Osteocyte (in vitro differentiated cells): ENCODE measurements at places on chromosomes 1 and 21.

GRCh38 chr1:14345946-14346550 is 252.4 kb upstream of the KAZN start:
- H3K27ac ChIP-seq = no peak overlapping the region
- H3K4me1 ChIP-seq = no peaks in the 10 kb centered on the region

DNA sequence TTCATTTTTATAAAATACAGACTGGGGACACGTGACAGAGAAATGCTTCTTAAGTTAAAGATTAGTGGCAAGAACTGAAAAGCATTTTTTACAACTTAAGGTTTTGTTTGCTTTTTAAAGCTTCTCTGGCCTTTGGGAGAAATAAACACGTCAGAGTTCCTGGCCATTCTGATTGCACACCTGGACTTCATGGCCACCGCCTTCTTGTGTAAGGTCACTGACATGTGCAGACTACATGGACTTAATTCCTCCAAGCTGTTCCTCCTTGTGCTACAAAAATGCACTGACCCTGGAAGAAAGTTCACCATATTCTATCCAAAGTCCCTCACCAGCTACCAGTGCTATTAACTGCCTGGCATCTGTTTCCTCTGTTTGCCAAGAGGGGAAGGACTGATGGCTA is 56.1 kb downstream of the GADD45A start:
- peaks cover 34% of the 10 kb centered on the region for H3K4me1 ChIP-seq
- H3K27ac ChIP-seq = no peak overlapping the region
- no peaks in the 10 kb centered on the region for H3K27me3 ChIP-seq
- H3K36me3 ChIP-seq = peaks cover 3% of the 10 kb centered on the region
- H3K4me3 ChIP-seq = no peak overlapping the region

DNA sequence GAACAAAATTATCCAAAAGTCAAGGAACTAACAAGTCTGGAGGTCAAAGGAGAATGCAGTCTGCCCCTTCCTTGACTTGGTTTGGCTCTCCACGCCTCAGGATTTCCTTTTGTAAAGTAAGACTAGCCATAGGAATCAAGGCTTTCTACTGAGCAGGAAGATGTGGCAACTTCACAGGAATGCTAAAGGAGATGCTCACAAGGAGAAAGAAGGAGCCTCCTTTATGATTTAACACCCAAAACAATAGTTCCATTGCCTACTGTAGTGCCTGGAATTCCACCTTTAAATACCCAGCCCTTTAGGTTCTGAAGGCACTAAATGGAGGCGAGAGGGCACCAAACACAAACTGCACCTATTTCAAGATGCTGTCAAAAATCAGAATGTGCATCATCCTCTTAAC is 176.3 kb upstream of the NFIA start:
- H3K27me3 ChIP-seq = no peaks in the 10 kb centered on the region
- peaks cover 26% of the 10 kb centered on the region for H3K4me1 ChIP-seq
- no peak for DNase-seq
- no peaks in the 10 kb centered on the region for H3K36me3 ChIP-seq
- H3K4me3 ChIP-seq = no peak overlapping the region

- H3K27me3 ChIP-seq = peaks cover 2% of the 10 kb centered on the region
- no peak overlapping the region for H3K27ac ChIP-seq
- DNase-seq = no peak
- H3K4me3 ChIP-seq = no peak overlapping the region
Observed at GRCh38 chr1:223401873-223402789, 8.9 kb downstream of the CCDC185 start.

DNA sequence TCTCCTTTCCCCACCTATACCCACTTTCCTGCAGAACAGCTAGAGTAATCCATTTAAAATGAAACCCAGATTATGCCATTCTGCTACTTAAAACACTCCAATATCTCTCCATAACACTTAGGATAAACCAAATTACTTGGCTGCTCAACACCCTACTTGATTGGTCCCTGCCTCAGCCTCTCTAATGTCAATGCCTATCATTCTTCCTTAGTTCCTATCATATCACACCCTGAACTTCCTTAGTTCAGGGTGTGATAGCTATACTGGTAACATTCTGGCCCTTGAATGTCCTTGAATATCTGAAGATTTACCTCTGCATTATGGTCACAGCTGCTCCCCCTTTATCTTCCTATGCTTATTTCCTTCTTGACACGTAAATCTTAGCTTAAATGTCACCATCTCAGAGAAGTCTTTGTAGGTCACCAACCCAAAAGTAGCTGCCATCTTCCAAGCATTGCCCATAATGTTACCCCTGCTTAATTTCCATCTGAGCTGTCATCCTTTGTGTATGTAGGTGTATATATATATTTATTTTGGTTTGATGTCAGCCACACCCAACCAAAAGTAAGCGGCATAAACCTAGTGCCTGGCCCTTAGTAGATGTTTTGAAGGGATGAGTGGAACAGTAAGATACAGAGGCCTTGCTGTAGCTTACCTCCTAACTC is 379.8 kb downstream of the PTPRC start:
- H3K4me1 ChIP-seq = peaks cover 5% of the 10 kb centered on the region
- H3K27me3 ChIP-seq = no peaks in the 10 kb centered on the region
- no peak for DNase-seq
- no peak overlapping the region for H3K4me3 ChIP-seq

- H3K4me1 ChIP-seq = peaks cover 29% of the 10 kb centered on the region
- H3K27me3 ChIP-seq = no peaks in the 10 kb centered on the region
- no peak overlapping the region for H3K27ac ChIP-seq
- no peak for DNase-seq
- H3K4me3 ChIP-seq = no peak overlapping the region
Observed at GRCh38 chr1:31378001-31378400, 5.1 kb upstream of the FABP3 start.

DNA sequence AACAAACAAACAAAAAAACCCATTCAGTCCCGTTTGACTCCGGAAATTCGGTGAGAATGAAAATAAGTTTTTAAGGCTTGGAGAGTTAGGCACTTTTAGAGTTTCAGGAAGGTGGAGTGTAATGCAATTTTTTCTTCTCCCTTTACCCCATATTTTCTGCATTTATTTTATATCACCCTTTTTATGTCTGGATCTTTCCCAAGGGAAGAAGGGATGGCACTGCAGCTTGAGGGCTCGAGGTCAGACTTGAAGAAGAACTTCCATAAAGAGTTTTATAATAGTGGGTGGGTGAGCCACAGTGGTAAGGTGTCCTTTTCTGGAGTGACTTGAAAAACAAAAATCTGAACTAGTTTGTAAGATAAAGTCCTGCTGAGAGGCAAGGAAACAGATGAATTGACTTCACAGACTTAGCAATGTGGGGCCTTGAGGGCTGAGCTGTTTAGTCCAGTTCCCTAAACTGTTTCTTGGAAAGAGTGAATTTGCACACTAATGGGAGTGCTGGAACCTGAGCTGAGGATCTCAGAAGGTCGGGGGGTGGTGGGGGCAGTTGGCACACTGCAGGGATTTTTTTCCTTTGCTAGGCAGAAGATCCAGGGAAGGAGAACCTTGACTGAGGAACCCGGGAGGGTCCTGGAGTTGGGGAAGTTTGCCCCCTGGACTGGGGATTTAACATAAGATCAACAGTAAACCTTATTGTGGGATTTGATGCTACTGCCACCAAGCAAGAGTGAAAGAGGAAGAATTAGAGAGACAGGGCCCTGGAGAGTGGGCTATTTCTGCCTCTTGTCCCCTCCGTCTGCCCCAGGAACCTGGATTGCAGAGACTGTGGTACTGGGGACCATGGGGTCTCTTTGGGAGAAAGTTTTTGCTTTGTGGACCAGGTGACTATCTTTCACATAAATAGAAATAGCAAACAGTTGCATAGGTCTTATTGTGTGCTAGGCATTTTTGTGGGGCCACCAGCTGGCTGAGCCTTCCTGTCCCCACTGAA is 1.8 kb upstream of the MEX3A start:
- H3K4me1 ChIP-seq = peaks cover 60% of the 10 kb centered on the region
- no peaks in the 10 kb centered on the region for H3K27me3 ChIP-seq
- H3K27ac ChIP-seq = peak overlapping the region; percentile 87
- peak overlapping the region; percentile 93 for H3K4me3 ChIP-seq
- no peaks in the 10 kb centered on the region for H3K36me3 ChIP-seq

DNA sequence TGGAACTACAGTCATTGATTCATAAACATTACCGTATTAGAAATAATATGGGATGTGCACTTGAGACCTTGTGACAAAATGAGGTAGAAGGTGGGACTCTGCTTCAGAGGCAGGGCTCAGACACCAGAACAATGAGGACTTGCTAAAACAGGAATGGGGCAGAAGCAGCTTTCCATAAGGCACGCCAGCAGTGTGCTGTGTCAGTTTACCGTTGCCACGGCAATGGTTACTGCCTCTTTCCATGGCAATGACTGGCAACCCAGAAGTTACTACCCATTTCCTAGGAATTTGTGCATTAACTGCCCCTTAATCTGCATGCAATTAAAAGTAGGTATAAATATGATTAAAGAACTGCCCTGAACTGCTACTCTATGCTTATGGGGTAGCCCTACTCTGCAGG is 169.0 kb downstream of the CHRM3 start:
- no peaks in the 10 kb centered on the region for H3K36me3 ChIP-seq
- no peaks in the 10 kb centered on the region for H3K27me3 ChIP-seq
- H3K4me1 ChIP-seq = no peaks in the 10 kb centered on the region
- DNase-seq = no peak
- no peak overlapping the region for H3K4me3 ChIP-seq
- no peak overlapping the region for H3K27ac ChIP-seq

- DNase-seq = no peak
- H3K36me3 ChIP-seq = no peaks in the 10 kb centered on the region
- no peaks in the 10 kb centered on the region for H3K27me3 ChIP-seq
- H3K4me1 ChIP-seq = no peaks in the 10 kb centered on the region
- no peak overlapping the region for H3K27ac ChIP-seq
- H3K4me3 ChIP-seq = no peak overlapping the region
Observed at GRCh38 chr21:24671901-24672300, 935.4 kb downstream of the MRPL39 start.

DNA sequence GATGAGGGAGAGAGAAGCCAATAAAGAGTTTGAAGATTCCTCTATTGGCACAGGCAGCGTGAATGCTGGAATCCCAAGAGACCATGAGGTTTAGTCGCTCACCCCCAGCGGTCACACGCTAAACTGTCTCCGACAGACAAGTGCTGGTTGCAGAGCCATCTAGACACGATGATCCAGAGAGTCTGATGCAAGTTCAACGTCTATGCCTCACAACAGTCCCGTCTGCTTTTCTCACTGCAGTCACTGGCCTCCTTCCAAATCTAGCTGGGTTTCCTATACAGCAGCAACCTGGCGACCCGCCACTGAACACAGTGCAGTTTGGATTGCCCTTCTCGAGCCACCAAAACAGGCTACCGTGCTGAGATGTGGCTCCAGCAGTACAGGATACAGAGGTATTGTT is 98.6 kb upstream of the KRTAP19-8 start:
- no peak overlapping the region for H3K27ac ChIP-seq
- no peaks in the 10 kb centered on the region for H3K4me1 ChIP-seq
- no peaks in the 10 kb centered on the region for H3K27me3 ChIP-seq
- no peak overlapping the region for H3K4me3 ChIP-seq
- H3K36me3 ChIP-seq = peaks cover 4% of the 10 kb centered on the region
- no peak for DNase-seq

- H3K27ac ChIP-seq = no peak overlapping the region
- no peaks in the 10 kb centered on the region for H3K27me3 ChIP-seq
- peak; percentile 27 for DNase-seq
- no peaks in the 10 kb centered on the region for H3K4me1 ChIP-seq
- no peaks in the 10 kb centered on the region for H3K36me3 ChIP-seq
Observed at GRCh38 chr1:13941315-13941714, 241.3 kb downstream of the PRDM2 start.

DNA sequence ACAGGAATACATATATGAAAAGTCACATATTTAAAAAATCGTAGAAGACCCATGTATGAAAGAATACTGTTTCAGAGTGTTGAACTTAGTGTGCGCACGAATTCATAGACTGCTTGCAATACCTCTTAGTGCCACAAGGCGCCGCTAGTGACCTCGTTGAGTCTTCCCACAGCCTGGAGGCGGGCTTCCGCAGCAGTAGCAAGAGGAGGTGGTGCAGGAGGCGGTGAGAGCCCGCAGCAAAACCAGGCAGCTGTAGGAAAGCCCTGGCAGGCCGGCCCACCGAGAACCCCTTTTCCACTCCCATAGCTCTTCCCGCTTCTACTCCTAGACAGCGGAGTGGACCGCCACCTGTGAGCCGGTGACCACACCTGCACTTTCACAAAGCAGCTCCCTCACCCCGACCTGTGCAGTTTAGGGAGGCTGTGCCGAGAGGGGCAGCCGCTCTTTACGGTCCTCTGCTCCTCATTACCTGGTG is 23.5 kb downstream of the MTARC1 start:
- H3K27ac ChIP-seq = no peak overlapping the region
- no peak for DNase-seq
- H3K4me3 ChIP-seq = no peak overlapping the region

DNA sequence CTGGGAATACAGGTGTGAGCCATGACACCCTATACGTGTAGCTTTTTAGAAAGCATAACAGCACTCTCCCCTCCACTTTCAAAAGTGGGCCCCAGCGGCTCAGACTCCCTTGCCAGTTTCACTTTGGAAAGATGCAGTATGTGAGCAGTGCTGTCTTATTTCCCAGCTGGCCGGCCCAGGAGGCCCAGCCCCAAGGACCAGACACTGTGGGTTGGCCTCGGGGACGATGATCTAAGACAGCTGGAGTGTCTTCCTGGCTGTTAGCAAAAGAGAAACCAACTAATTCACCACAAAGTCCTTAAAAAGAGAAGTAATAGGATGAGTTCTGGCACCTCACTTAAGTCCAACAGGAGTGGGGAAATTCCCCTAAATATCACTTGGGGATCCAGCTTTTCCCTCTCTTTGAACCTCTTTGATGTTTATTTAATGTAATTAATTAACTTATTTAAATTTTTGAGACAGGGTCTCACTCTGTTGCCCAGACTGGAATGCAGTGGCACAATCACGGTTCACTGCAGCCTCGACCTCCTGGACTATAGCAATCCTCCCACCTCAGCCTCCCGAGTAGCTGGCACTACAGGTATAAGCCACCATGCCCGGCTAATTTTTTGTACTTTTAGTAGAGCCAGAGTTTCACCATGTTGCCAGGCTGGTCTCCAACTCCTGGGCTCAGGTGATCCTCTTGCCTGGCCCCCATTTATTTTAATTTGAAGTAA is 17.6 kb upstream of the CLIC4 start:
- H3K27ac ChIP-seq = peak overlapping the region; percentile 88
- peak overlapping the region; percentile 58 for H3K4me3 ChIP-seq
- H3K4me1 ChIP-seq = peaks cover 58% of the 10 kb centered on the region
- no peaks in the 10 kb centered on the region for H3K36me3 ChIP-seq
- no peaks in the 10 kb centered on the region for H3K27me3 ChIP-seq
- DNase-seq = peak; percentile 87
